ENCODE measurements at places on chromosomes 1 and 21.

DNA sequence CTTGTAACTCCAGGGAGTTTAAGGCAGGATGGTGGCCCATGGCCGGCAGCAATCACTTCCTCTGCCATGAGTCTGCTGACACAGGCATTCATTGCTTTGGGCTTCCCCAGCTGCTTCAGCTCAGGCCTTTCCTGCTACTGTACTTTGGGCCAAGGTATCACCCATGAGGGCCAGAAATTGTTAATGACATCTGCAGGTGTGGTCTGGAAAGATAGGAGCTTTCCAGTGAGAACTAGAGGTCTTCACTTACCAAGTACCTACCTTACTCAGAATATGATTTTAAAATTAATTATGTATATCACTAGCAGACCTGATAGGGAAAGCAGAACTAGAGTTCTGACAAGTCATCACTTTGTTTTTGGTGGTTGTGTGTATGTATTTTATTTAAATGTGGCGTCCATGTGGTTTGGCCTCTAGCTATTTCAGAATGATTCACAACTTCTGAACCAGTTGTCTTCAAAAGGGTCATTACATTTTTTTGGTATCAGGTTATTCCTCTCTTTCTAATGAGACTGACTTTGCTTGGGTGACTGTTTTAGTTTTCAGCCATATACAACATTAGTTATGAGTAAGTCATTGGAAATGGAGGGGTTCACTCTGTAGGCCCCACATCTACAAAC, 2.7 kb downstream of the RGL1 start:
- no peak for DNase-seq

DNA sequence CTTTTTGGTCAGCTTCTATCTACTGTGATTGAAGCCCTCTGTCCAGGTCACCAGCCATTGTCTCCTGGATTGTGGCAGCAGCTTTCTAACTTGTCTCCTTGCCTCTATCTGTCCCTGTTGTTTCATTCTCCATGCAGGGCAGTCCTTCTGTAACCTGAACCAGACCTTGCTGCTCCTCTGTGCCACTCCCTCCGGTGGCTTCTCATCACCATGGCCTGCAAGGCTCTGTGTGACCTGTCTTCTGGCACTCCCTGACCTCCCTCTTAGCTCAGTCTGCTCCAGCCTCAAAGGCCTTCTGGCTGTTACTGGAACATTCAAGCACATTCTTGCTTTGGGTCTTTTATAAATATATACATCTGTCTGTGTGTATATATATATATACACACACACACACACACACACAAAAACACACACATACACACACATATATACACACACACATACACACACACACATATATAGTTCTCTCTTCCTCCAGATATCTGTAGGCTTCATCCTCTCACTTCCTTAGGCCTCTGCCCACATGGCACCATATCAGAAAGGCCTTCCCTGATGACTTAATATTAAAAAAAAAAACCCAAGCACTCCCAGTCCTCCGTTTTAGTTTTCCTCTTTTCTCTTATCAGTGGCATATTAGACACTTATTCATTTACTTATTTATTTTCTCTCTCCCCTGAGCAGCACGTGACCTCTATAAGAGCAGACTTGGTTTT, 21.2 kb upstream of the JUN start:
- DNase-seq = no peak

DNA sequence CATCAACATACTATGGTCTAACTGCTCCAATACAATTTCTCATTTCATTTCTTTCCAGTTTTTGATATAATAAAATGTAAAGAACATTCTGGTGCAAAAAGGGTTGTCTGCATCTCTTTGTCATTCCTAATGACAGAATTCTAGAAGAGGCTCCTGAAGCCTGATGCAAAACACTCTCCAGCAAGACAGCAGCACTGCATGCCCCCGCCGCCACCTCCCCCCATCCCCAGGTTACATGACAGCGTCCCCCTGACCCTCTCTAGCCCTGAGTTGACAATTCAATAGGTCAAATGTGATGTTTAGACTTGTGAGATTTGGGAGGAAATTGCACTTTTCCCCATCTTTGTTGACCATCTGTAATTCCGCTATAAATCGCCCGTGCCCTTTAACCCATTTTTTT, 64.6 kb upstream of the C1orf21 start:
- no peak for DNase-seq

DNA sequence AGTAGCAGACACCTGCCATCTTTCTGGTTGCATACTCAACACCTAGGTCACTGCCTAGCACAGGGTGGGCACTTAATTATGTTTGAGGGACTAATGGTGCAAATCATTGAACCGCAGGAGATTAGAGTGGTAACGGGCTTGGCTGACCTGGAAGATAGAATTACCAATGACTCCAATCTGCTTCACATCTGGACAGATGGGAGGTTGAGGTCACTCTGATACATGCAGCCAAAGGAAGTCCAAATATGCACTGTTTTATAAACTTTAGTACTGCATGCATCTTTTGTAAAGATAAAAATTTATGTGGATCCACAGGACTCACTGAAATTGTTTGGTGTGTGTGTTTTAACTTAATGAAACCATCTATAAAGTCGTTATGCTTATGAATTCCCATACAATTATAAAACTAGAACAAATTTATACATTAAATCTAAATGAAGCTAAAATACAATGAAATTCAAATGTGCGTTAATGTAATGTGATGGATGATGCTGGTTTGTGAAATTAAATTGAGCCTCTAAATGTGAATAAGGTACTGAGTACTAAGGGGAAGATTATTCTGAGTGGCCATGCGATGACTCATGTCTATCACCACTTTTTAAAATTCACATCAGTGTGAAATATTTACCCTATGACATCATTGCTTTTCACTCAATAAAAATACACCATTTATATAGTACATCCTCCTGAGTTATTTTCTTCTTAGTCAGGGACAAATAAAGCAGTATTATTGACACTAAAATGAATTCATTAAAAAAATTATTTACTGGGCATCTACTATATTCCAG, 224.7 kb upstream of the FAM78B start:
- DNase-seq = no peak

DNA sequence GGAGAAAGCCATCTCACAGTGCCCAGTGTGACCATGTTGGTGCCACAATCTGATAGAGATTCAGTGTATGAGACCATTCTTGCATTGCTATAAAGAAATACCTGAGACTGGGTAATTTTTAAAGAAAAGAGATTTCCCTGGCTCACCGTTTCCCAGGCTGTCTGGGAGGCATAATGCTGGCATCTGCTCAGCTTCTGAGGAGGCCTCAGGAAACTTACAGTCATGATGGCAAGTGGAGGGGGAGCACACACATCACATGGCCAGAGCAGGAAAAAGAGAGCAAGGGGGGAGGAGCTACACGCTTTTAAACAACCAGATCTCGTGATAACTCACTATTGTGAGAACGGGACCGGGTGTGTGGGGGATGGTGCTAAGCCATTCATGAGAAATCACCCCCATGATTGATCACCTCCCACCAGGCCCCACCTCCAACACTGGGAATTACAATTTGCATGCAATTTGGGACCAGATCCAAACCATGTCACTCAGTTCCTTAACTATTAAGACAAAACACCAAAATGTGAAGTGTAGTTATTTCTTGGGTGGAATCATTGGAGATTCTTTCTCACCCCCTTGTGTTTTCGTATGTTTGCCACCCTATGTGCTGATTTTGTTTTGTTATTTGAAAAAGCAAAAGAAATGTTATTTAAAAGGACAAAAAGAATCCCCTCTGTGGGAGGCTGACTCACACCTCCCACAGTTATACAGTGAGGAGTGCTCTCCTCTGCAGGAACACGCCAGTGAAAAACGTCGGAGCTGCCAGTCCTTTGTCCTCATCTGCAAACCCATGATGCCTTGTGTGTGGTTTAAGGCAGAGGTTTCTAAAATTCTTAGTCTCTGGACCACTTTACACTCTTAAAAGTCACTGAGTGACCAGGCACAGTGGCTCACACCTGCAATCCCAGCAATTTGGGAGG, 46.9 kb upstream of the IFNLR1 start:
- no peak for DNase-seq

DNA sequence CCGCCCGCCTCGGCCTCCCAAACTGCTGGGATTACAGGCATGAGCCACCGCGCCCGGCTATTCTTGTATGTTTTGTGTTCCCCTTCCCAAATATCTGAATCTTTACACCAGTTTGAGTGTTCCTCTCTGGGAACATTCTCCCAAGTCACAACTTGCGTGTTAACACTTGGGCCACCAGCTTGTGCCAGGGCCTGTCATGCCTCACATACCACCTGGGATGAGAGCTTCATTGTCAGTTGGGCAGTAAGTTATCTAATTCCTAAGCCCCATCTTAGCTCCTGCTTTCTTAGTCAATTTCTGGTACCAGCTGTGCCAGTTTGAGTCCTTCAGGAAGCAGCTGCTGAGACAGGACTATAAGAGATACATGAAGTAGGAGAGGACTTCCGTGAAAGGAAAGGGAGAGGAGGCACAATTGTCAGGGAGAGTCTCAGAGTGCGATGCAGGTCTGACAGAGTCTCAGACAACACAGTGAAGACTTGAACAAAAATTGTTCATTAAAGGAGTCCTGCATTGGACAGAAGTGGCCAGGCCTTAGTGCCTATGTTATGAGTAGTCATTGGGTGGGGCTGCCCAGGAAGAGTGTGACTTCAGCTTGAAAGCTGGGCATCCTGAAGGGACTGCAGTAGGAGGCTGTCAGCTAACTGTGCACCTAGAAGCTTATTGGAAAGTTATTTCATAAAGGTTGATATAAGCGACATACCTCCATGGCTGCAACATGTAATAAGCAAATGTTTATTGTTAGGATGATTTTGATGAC, 17.3 kb downstream of the ZFYVE9 start:
- no peak for DNase-seq

DNA sequence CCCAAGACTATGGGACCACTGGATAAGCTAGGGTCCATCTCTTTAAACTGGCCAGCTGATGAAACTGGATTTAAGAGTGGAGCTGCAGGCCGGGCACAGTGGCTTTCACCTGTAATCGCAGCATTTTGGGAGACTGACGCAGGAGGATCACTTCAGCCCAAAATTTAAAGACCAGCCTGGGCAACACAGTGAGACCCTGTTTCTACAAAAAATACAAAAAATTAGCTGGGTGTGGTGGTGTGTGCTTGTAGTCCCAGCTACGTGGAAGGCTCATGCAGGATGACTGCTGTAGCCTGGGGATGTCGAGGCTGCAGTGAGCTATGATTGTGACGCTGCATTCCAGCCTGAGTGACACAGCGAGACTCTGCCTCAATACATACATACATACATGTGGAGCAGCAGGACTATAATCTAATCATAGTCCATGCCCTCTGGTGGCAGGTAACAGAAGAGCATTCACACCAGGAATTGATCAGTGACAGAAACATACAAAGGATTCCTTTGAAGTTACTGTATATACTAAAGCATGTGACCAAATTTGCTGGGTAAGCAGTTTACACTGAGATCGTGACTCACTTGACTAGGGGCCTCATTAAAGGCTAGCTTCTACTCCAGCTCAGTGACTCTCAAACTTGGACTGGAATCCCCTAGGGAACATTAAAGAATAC, 101.5 kb upstream of the SLFNL1 start:
- DNase-seq = no peak
